ENCODE measurements at places on chromosomes 6 and 20.

DNA sequence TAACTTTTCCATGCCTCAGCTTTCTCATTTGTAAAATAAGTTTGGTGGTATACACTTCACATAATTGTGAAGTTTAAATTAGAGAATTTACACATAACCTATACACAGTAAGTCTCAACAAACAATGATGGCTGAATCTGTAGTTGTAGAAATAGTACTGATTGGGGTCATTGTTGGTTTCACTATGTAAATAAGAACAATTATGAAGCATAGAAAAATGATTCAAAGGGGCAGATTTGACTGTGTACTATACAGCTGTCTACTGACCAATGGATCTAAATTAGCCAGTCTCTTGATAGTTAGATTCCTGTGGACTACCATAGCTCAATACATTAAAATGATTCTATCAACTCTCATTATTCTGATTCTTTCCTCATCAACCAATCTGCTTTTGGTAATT, 181.1 kb upstream of the STXBP5 start:
- no peak for DNase-seq

- no peak for DNase-seq
Measured at GRCh38 chr6:31940256-31940664, 5.6 kb upstream of the CFB start.

GRCh38 chr6:140380427-140381218, 1006.2 kb upstream of the CITED2 start:
- DNase-seq: no peak

DNA sequence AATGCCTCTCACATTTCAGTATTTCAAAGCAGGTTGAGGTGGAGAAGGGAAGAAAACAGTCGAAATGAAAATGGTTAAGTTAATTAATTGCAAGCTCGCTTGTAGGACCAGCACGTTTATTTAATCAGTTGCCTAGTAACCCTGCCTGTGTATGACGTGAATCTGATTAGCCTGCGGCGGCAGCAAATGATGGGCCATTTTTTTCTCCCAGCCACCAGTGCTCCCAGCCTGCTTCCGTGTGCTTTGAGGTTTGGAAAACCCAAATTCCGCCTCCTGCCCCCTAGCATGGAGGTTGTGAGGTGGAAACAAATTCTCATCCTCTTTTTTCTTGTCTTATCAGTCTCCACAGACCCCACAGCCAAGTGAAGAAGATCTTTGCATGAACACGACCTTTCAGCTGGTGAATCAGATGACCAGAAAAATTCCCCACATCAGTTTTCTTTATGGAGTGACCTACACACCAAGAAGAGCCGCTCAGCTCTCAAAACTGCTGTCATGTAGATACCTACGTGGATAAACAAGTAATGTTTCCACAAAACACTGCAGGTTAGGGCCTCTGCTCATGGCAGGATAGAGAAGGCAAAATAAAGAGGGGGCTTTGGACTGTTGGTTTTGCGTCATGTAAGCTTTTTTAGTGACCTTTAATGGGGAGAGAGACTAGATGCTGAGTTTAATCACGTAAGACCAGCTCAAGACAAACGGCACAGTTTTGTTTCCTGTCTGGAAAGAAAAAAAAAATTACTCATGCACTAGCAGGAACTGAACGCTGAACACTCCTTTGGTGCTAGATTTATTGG, 572.9 kb upstream of the NOX3 start:
- DNase-seq: no peak

DNA sequence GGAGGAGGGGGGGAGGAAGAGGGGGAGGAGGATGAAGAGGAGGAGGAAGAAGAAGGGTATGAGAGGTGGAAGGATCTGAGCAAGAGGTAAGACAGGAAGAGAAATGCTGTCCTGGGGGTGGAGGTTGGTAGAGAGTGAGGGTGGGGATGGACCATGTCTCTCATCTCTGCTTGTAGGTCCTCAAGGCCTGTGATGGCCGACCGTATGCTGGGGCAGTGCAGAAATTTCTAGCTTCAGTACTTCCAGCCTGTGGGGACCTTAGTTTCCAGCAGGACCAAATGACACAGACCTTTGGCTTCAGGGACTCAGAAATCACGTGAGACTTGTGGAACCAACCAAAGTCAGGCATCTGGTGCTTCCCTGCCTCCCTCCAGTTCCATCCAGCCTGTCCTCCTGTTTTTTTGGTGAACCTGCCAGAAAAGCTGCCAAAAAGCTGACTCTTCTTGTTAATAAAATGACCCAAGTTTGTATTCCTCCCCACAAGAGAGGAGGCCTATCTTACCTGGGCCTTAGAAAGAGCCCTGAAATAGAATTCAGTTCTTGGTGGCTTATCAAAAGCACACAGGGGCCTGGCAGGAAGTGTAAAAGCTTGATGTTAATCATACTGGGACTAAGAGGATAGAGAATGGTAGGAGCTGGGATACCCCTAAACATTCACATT, 2.5 kb upstream of the C4A start:
- no peak for DNase-seq

GRCh38 chr20:41166201-41167117, 29.1 kb downstream of the PLCG1 start:
- DNase-seq: no peak

GRCh38 chr6:14129575-14129974, 12.0 kb downstream of the CD83 start:
- peak; percentile 69 for DNase-seq

DNA sequence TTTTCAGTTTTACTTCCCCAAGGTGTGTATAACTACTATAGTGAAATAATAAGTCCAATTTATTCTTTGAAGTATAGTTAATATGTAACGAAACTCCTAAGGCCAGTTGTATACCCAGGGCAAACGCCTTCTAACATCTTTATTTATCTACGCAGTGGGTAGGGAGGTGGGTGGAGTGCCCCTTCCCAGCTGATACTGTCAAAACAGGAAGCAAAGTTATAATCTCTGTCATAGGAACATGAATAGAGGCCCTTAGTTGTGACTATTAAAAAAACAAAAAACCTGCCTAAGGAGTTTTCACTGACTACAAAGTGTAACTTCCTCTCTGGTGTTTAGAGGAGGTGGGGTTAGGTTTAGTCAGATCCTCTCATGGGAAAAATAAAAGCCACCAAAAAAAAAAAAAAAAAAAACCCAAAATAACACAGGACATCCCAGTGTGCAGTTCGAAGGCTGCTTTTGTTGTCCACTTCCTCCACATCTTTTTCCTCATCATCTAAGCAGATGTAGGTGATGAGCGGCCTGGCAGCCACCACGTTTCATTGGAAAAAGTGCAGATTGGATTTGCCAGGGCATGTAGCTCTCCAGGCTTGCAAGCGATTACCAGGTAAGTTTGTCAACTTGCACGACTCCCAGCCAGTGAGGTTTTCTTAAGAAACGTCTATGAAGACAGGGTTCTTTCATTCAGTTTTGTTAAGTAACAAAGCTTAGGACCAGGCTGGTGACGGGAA, 58.7 kb downstream of the UTRN start:
- no peak for DNase-seq

GRCh38 chr20:37262505-37262904, 891 bp upstream of the GHRH start:
- no peak for DNase-seq

DNA sequence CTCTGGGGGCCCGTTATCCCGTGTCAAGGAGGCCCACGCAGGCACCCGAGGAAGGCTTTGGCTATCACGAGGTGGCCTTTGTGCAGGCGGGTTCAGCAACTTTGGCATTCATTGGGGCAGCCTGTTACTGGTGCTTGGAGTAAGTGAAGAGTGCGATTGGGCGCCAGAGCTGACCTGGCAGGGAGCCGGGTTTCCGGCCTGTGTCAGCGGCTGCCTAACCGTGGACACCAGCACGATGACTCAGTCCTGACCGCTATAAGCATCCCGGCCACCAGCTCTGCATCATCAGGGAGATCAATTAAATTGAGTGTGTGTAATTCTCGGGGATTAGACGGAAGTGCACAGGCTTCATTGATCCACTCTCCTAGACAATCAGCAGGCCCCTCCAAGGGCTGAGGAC, 45.9 kb downstream of the CDH4 start:
- DNase-seq: no peak

DNA sequence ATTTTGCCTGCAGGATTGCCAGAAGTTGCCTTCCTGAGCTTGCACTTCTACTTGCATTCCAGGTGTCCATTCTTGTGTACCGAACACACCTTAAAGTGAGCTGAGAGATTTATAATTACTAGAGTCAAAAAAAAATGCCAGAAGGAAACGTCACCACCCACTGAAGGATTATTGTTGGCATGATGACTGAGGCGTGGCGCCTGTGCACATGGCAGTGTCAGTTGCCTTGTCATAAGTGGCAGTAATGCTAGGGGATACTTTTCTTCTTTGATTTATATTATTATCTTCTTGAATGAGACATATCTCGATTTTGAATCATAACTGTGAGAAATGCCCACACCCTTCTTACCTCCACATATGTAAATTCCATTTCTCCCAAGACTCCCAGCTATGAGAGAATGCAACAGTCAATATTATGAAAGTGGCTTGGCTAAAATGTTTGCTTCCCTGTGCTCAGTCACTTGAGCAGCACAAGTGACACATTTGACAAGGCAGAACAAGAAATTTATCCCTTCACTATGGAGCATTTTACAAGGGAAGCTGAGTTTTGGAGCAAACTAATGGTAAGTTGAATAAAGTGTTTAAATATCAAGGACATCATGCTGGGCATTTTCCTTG, 149.5 kb upstream of the SASH1 start:
- no peak for DNase-seq

- no peak for DNase-seq
Measured at GRCh38 chr20:24393903-24394302, 75.5 kb upstream of the SYNDIG1 start.

- no peak for DNase-seq
Measured at GRCh38 chr6:33959661-33960344, 156.0 kb upstream of the MLN start.

DNA sequence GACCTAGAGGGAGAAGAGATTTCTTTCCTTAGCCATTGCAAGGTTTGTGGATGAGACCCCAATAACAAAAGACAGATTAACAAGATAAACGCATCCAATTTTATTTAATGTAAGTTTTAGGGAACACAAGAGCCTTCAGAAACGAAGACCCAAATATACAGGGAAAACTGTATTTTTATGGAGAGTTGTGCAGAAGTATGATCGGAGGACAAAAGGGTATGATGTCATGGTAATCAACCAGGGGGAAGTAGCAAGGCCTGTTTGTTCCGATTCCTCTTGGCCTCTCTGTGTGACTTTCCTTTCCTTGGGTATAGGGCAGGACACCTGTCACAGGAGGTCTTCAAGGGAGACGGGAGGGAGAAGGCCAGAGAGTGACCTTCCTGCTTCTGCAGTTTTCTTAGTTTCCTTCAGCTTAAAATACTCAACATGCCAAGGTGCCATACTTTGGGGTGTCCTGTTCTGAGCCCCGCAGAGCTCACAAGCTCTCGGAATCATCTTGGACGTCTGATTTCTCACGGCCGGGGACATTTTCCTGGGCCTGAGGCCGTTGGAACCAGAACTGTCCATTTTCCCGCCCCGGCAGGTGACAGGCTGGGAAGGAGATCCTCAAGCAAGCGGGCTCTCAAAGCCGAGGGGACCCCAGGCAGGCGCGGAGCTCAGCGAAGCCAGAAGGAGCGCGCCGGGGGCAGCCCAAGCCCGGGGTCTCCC, 21.7 kb downstream of the TMC2 start:
- DNase-seq: no peak

- DNase-seq: no peak
Measured at GRCh38 chr6:126667728-126668127, 327.8 kb downstream of the CENPW start.

DNA sequence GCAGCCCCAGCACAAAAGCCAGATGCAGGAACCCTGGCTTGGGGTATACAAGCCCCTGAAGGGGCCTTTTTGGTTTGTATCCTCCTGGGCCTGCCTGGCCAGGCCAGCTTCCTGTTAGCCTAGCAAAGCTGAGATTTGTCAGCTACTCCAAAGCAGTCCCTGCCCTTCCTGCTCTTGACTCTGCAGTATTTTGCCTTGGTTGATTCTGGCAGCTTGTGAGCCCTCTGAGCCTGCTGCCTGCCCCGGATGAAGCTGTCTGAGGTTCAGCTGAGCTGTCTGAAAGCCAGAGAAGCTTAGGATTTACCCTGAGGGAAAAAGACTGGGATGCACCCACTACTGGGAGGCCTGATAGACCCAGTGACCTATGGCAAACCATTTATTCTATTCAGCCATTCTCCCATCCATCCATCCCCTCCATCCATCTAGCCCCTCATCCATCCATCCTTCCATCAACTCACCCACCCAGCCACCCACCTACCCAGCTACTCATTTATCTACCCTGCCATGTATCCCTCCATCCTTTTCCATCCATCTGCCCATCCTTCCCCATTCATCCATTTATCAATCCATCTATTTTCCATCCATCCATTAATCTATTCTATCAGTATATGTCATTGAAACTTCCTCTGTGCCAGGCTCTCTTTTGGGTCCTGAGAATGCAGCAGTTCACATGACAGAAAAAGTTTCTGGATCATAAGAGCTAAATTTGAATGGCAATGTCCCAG, 307.5 kb downstream of the DHX35 start:
- no peak for DNase-seq

DNA sequence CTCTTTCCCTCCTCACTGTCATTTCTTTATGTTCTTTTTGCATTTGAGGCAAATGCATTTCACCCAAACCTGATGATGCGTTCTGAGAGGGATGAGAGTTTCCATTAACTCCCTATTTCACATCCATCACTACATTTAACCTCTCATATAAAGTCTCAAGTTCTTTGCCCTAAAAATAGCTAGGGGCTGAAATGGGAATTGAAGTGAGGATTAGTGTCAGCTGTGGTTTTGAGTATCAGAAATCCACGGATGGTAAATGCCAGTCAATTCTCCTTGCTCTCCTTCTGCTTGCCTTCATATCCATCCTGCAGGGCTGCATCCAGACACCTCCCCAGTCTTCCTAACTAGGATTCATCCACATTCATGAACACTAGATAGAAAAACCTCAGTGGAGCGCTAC, 10.0 kb upstream of the DTNBP1 start:
- DNase-seq: no peak

GRCh38 chr6:28764014-28764723, 159.6 kb downstream of the TRIM27 start:
- DNase-seq: no peak

DNA sequence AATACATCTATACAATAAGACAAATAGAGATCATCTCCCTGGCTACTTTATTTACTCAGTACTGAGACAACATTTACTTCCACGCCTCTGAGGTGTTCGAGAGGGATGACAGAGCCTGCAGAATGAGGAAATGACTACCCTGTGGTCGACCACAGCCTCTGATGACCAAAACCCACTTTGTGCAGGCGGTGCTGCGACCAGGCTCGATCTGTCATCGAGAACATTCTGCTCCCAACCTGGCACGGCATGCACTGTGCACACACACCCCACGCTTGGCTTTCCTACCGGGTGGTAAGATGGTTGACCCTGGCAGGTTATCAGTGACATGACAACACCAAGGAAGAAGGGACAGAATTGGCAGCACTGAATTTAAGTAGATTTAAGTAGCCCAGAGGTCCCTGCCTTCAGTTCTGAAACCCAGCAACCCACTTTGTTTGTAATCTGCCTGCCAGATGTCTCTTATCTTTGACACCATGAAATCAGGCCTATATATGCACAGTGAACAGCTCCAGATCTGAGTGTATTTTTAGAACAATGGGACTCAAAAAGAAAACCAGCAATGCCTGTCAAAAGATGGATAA, 42.6 kb downstream of the TTI1 start:
- no peak for DNase-seq

GRCh38 chr20:23005776-23006175, 29.3 kb upstream of the SSTR4 start:
- no peak for DNase-seq

Measured in cerebellar nuclear complex (tissue), 1 donor.